ENCODE measurements at places on chromosomes 2 and 18. TPM values are rescaled to one million over a fixed set of nuclear protein-coding genes. Genes with fewer than 3 reads are reported as not detected.
A peak's percentile ranks its signal among the peaks of the same experiment; 100 is the strongest.

The KYNU gene
- 9.8 TPM for total RNA-seq

The PROM2 gene
- total RNA-seq = 13.6 TPM

The TMEM18 gene
- 22.2 TPM for total RNA-seq

The TRIM43 gene
- not detected for total RNA-seq

The PFN4 gene
- total RNA-seq = 1.4 TPM

The CNRIP1 gene
- 38.0 TPM for total RNA-seq

The EVX2 gene
- 1.9 TPM for total RNA-seq

The MATN3 gene
- total RNA-seq = 1.1 TPM

The MARCHF4 gene
- 0.05 TPM for total RNA-seq

- no peak for DNase-seq
These were observed 278.4 kb upstream of the CCDC68 start for GRCh38 chr18:55237660-55238059.

DNA sequence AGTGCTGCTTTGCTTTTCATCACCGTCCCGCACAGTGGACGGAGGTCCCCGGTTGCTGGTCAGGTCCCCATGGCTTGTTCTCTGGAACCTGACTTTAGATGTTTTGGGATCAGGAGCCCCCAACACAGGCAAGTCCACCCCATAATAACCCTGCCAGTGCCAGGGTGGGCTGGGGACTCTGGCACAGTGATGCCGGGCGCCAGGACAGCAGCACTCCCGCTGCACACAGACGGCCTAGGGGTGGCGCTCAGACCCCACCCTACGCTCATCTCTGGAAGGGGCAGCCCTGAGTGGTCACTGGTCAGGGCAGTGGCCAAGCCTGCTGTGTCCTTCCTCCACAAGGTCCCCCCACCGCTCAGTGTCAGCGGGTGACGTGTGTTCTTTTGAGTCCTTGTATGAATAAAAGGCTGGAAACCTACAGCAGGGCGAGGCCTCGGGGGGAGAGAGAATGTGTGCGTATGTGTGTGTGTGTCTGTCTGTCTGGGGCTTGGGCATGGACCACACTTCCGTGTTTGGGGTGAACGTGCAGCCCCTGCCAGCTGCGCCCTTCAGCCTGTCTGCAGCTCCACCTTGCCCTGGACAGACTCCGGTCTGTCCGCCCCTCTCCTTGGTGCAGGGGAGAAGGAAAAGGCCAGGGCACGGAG, 32.3 kb downstream of the GPC1 start:
- DNase-seq = no peak

- no peak for DNase-seq
These were observed 100.3 kb upstream of the NCK2 start for GRCh38 chr2:105644174-105644980.

DNA sequence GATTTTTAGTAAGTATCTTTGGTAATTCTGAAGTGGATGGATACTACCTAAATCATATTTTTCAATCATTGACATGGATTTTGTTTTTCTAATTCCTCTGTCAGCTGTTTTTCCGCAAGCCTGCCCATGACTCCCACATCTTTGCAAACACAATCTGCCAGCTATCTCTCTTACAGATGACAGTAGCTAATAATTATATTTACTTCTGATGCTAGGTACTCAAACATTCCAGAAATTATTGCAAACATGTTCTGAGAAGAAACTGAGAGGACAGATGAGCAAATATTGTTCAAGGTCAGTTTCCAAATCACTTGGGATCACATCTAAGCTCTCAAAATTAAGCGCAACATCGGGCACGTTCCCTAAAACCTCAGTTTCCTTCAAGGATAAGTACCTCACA, 270.0 kb upstream of the CDH19 start:
- no peak for DNase-seq

- peak; percentile 89 for DNase-seq
These were observed 182.0 kb downstream of the TCF4 start for GRCh38 chr18:55405893-55406406.

- no peak for DNase-seq
These were observed 826.4 kb downstream of the SOCS6 start for GRCh38 chr18:71115261-71115660.

DNA sequence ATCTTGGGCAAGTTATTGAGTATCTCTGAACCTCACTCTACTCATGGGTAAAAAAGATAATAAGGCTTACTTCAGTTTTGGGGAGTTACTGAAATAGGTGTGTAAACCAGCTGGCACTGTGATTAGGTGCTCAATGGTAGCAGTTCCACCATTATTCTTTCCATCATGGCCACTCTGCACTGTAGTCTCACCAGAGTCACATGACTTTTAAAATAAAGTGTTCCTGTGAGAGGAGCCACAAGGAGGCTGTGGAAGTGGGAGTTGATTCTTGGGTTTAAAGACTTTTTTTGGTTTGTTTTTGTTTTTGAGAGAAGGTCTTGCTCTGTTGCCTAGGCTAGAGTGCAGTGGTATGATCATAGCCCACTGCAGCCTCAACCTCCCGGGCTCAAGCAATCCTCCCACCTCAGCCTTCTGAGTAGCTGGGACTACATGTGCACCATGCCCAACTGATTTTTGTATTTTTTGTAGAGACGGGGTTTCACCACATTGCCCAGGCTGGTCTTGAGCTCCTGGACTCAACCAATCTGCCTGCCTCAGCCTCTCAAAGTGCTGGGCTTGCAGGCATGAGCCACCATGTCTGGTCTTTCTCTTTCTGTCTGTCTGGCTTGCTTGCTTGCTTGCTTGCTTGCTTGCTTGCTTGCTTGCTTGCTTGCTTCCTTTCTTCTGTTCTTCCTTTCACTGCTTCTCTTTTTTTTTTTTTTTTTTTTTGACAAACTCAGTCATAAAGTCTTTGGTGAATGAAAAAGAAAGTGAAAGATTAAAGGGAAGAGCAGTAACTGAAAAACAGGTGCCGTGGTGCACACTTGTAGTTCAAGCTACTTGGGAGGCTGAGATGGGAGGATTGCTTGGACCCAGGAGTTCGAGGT, 21.2 kb upstream of the ACVR1 start:
- DNase-seq = no peak

GRCh38 chr2:104412384-104412783, 441.5 kb upstream of the POU3F3 start:
- DNase-seq = no peak

GRCh38 chr2:217655651-217656050, 347.1 kb downstream of the TNS1 start:
- DNase-seq = no peak

DNA sequence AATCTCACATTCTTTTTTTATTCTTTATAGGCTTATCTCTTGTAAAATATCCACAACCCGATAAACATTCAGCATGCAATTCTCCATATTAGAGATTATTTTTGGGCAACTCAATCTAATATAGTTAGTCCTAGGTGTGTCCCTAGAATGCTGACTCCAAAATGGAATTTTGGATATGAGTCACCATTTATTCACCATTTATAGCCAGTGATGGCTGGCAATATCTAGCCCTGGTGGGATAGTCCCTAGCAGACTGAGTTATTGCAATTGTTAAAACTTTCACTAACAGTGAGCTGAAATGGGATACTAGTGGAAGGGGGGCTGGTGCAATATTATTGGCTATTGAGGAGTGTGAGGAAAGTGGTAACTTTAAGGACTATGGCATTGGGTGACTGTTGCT, 401.6 kb downstream of the SLC4A3 start:
- DNase-seq = no peak

DNA sequence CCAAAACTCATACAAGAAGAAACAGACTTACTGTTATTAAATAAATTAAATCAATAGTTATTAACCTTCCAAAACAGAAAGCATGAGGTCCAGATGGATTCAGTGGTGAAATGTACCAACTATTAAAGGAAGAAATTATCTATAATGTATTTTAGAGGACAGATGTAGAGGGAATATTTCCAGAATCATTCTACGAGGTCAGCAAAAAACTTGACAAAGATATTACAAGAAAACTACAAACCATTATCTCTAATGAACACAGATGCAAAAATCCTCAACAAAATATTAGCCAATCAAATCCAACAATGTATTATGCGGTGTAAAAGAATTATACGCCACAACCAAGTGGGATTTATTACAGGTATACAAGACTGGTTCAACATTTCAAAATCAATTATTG, 63.7 kb downstream of the ROCK2 start:
- no peak for DNase-seq

- no peak for DNase-seq
These were observed 30.6 kb upstream of the PPP3R1 start for GRCh38 chr2:68282811-68283418.

GRCh38 chr2:188983427-188984064, 9.4 kb downstream of the COL3A1 start:
- DNase-seq = no peak

GRCh38 chr2:127410871-127411652, 7.2 kb upstream of the PROC start:
- peak; percentile 67 for DNase-seq

- no peak for DNase-seq
These were observed 276 bp downstream of the NFE2L2 start for GRCh38 chr2:177264209-177264692.

DNA sequence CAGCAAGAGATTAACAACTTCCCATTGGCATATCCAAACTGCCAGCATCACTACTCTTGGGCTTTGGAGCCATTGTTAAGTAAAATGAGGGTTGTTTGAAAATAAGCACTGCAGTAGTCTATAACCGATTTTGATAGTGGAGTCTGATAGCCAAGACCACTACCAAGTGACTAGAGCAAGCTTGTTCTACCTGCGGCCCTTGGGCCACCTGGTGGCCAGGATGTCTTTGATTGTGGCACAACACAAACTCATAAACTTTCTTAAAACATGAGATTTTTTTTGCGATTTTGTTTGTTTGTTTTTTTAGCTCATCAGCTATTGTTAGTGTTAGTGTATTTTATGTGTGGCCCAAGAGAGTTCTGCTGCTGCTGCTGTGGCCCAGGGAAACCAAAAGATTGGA, 11.0 kb downstream of the UBE2E3 start:
- DNase-seq = no peak

DNA sequence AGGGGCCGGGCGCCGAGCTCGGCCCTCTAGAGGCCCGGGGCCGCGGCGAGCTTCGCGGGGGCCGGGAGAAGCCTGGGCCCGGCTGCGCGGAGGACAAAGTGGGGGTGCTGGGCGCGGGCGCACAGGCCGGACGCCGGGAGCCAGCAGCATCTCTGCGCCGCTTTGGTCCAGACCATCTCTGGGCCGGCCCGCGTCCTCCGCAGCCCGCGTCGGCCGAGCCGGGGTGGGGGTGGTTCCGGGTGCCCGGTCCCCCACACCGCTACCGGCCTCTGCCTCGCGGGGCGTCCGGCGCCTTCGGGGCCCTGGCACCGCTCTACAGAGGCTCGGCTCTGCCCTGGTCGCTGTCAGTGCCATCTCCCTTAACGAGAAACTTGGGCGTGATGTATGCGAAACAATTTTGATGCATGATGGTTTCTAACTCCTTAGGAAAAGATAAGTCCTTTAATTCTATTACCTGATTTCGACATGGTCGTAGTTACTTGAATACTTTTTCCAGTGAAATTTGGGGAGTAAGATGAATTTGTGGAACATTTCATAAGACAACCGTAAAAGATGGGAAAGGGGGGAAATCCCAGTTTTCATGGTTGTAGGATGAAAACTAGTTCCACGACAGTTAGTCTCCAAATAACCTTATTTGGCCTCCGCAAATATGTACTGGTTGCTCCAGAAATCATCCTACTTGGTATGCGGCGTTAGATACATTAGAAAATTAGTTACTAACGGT, 562 bp downstream of the TWSG1 start:
- DNase-seq = no peak

DNA sequence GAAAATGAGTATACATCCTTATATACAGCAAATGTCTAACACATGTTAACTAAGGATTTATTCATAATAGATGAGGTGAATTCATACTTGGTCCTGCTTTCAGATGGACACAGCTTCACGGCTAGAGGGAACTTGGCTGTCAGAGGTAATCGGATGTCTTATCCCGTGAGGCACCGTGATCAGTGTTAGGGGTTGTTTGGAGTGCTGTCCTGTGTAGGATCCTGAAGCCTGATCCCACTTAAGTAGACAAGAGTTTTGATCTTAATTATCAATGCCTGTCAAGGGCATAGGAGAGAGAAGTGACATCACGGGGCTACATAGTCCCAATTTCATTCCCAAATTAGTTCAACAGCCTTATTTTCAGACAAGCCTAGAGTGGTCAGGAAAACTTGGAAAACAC, 204.6 kb downstream of the RNF144A start:
- DNase-seq = no peak

GRCh38 chr2:191151331-191151730, 537 bp upstream of the STAT4 start:
- DNase-seq = no peak

DNA sequence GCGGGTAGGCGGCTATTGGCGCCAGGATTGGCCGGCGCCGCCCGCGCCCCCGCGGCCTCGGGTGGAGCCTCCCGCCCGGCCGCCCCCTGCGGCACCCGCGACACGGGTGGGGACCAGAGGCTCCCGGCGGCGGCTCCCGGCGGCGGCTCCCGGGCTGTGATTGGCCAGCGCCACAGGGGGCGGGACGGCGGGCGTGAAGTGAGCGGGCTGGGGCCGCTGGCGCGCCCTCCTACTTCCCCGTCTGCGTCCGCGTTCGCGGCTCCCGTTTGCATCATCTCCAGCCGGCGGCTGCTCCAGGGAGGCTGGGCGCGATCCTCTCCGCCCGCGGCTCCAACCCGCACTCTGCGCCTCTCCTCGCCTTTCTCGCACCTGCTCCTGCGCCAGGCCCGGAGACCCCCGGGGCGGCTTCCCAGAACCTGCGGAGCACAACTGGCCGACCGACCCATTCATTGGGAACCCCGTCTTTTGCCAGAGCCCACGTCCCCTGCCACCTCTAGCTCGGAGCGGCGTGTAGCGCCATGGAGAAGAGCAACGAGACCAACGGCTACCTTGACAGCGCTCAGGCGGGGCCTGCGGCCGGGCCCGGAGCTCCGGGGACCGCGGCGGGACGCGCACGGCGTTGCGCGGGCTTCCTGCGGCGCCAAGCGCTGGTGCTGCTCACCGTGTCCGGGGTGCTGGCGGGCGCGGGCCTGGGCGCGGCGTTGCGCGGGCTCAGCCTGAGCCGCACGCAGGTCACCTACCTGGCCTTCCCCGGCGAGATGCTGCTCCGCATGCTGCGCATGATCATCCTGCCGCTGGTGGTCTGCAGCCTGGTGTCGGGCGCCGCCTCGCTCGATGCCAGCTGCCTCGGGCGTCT, at the start of gene SLC1A4:
Gene SLC1A4, plus strand, starts transcription at position 274 of the 856 bp plus-strand sequence. Its CDS starts 245 bp downstream, at position 519.
- DNase-seq = peak; percentile 46

- no peak for DNase-seq
These were observed 126.6 kb upstream of the CXCR4 start for GRCh38 chr2:136244536-136244885.

DNA sequence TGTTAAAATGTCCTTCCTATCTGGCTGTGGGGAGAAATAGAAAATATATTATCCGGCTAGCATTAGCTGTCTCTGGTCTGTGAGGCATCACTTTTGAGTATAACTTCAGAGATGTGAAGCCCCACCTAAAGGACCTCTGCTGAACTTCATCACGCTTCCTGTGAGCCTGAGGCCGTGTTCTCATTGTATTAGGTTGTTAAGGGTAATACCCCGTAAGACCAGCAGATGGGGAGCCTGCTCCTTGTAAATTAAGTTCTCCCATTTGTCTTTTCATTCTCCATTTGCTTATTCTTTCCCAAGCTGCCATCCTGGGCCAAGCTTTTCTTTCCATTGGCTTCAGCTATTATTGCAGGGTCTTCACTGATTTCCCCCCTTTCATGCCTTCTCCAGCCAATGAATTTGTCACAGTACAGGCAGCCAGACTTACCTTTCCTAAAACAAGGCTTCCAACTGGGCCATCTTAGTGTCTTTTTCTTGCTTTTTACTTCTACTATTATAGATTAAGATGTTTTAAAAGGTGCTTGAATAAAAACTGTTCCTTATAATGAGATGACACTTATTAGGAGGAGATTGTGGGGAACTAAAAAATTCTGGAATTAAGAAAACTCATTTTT, 12.4 kb downstream of the NIF3L1 start:
- DNase-seq = peak; percentile 32
